ENCODE measurements at places on chromosomes 3 and 15.

GRCh38 chr3:141940194-141940776 is 63.8 kb downstream of the ATP1B3 start:
- no peak for DNase-seq

GRCh38 chr3:141070727-141071357 is 19.7 kb downstream of the SPSB4 start:
- no peak for DNase-seq

- no peak for DNase-seq
These were observed 191.6 kb downstream of the GREM1 start for GRCh38 chr15:32909431-32909830.

- DNase-seq, result no peak
These were observed 60.9 kb downstream of the NCEH1 start for GRCh38 chr3:172649987-172650386.

DNA sequence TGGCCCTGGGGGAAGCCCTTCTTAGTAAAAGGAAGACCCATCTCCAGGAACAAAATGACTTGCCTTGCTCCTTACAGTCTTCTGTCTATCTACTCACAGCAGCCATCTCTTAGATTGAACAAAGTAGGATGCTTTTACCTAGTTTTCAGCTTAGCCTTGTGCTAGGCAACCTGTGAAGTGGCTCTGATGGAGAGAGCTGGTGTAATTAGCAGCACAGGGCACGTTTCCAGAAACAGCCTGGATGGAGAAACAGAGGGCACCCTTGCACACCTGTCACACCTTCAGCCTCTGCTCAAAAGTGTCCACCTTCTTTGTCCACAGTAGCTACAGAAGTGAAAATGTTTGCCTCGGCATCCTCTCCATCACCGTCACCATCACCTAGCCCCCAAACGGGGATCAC is 292.9 kb downstream of the RORA start:
- no peak for DNase-seq

DNA sequence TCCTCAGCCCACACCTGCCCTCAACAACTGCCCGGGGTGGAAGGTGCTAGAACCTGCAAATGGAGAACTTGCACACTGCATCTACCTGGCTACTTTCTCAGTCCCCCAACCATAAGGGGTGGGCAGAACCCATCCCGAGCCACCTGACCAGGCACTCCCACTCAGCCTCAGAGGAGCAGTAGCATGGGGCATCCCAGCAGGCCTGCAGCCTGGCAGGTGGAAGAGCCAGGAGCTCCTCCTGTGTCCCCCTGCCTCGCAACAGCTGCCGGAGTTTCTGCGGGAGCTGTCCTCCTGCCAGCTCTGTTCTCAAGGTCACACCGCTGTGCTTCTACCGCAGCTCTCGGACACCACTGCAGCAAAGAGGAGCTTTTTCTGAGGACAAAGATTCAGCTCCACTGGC is 27.5 kb downstream of the RAB6B start:
- no peak for DNase-seq

- DNase-seq, result no peak
These were observed 220.2 kb upstream of the LRTM1 start for GRCh38 chr3:55147856-55148720.

GRCh38 chr15:77589839-77590238 is 42.9 kb downstream of the LINGO1 start:
- DNase-seq, result no peak

- DNase-seq, result no peak
These were observed 147.5 kb upstream of the STRIT1 start for GRCh38 chr3:155441026-155441425.

DNA sequence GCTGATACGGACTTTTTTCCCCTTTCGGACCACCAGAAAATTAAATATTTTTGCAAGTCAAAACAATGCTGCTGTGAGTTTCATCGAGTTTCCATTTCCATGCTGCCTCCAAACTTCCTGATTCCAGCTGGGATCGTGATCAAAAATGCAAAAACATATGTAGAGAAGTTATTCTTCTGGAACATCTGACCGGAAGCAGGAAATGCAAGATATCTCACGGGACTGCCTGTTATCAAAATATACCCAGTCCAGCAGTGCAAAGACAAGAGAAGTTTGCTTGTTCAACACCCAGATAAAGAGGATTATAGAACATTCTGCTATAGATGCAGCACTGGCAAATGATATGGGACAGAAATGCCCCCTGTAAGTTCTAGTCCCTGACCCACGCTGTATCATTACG is 726.7 kb upstream of the NR2F2 start:
- no peak for DNase-seq

- DNase-seq, result no peak
These were observed 1001.3 kb downstream of the PLOD2 start for GRCh38 chr3:145159640-145160039.

DNA sequence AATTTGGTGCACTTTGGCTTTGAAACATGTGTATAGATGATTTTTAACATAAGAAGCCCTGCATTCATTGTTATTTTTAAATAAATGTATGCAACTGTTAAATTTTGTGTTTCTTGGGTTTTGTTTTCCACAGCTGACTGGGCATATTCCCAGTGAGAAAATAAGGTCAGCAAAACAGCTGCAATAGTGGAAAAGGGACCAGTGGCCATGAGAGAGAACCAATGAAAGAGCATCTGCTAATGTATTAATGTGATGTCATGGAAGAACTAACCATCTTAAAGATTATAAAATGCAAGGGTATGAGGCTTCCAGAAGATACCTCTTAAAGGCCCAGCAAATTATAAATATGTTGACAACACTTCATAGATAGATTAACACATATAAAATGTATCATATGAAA is 31.0 kb upstream of the KBTBD12 start:
- DNase-seq, result no peak

DNA sequence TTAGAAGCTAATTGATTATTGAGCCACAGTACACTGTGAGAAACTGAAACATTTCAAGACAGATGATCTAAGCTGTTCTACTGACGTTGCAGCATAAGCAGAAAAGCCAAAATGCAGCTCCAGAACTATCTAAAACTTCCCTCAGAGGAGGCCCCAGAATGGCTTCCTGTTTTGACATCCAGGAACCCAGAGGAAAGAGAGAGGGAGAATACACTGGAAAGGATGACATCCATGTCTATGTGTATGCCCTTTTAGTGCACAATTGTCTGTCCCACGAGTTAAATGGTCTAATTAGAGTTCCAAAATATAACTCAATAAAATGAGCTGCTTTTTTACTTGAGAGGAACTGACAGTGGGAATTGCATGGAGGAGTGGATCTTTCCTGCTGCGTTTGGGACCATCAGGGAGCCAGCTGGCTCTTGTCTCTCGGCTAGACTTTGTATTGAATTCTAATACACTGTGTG is 688.1 kb downstream of the ZNF385D start:
- no peak for DNase-seq

GRCh38 chr3:64242435-64242834 is 17.2 kb upstream of the PRICKLE2 start:
- no peak for DNase-seq

GRCh38 chr15:66711862-66712261 is 9.8 kb downstream of the SMAD6 start:
- no peak for DNase-seq

DNA sequence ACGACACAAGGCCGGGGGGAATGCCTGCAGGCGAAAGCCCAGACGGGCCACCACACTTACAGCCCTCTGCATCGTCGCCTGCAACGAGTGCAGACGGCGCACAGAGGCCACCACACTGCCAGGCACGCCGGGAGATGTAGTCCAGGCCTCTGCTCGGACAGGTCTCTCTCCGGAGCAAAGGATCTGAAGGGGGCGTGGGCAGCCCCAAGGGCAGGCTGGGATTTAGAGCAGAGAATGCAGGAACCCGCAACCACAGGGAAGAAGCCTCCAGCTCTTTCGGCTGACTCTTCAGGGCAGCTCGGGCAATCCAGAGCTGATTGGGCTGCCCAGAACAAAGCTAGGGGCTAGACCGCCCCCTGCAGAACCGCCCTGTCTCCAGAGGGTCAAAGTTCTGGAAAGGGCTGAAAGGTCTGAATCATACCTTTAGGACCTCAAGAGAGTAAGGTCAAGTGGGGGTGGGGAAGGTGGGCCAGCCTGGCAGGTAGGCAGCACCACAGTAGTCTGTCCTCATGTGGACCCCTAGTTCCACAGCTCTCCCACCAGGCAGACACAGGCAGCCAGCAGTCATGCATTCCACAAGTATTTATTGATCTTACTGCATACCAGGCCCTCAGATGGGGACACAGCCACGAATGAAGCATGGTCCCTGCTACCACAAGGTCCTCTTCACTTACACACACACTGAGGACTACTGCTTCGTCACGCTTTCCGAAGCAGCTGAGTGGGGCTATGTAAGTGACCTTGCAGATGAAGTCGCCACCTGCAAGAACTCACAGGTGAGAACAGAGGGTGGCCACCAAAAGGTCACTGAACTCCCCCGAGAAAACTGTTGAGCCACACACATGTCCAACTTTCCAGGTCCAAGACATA is at the start of gene AMT:
Gene AMT, minus strand, starts transcription at position 95 of the 870 bp plus-strand sequence. Its CDS starts 23 bp downstream, at position 72.
- DNase-seq, result no peak

DNA sequence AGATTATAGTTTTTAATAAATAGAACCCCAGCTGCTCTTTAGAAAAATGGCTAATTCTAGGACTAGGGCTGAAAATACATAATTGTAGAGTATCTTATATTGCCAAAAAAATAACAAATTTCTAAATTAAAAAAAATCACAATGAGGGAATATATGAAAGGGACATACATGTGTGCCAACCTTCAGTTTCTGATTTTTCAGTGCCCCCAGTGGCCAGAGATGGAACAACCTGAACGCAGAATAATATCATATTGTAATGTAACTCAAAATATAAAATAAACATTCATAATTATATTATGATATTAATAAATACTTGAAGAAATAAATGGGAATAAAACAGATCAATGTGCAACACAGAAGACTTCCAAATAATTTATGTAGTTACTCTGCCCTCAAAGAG is 460.5 kb downstream of the ZNF385D start:
- peak; percentile 43 for DNase-seq

DNA sequence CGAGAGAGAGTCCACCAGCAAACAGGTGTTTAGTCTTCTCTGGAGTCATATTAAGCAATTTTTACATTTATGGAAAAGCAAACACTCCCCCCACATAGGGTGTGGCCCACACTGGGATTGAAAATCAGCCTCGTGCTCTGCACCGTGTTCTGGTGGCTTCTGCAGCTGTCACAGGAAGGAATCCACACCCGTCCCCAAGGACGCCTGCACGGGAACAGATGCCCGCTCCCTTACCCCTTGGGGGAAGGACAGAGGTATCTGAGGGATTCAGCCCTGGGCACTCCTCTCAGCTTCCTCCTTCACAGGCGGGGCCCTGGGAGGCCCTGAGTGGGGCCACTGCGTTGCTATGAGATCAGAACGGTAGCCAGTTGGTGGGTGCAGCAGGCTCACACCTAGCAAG is 27.8 kb downstream of the LIPC start:
- DNase-seq, result no peak

GRCh38 chr3:183300996-183301562 is 48.0 kb downstream of the B3GNT5 start:
- no peak for DNase-seq

GRCh38 chr3:20842594-20843436 is 656.8 kb upstream of the SGO1 start:
- no peak for DNase-seq

- no peak for DNase-seq
These were observed 116.7 kb downstream of the ADCY5 start for GRCh38 chr3:123332124-123332641.

- DNase-seq, result no peak
These were observed 365.6 kb downstream of the TIGIT start for GRCh38 chr3:114659109-114660061.

DNA sequence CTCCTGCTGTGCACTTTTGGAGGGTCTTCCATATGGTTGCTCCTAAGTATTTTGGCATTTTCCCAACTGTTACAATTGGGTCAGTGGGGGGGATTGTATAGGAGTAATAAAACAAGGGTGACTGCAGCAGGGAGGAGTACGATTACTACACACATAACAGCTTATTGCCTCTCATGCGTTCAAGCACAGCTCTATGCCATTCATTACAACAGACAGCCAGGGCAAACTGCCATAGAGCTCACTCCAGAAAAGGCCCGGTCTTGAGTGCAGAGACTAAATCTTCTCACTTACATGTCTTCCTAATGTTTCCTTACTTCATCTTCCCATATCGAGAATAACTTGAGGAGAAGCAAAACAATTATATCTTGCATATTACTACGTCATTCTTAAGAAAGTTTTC is 1.4 kb upstream of the CHMP2B start:
- DNase-seq, result no peak

DNA sequence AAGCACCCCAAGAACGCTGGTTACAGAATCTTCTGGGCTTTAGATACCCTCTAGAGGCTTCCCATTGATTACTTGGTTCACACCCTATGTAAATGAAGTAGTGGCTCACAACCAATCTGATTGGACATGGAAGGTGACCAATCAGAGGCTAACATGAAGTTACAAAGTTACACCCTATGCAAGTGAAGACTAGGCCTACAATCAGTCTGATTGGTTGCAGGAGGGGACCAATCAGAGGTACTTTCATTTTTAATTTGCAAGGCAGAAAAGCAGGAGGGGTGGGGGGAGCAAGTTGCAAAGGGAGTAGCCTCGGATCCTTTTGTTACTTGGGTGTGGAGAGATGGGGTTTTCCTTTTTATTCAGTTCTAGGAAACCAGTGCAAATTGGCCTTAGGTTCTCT is 11.1 kb upstream of the RTP2 start:
- DNase-seq, result peak; percentile 86

DNA sequence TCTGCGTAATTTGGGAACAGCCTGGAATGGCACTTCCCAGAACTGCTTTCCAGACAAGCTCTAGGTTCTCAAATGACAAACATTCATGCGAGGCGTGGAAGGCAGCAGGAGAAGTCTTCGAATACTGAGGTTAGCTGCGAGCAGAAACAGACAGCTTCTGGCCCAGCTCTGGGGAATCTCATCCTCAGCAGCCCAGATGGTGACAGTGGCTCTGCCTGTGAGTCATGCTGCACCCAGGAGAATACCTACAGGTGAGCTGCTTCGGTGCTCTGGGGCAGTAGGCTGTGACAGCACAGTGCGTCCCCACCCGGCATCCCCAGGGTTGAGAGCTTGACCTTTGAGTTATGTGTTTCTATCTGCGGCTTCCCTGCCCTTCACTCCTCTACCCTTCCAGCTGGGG is 258.6 kb downstream of the KLF13 start:
- no peak for DNase-seq

- DNase-seq, result peak; percentile 61
These were observed 148.4 kb downstream of the B3GALNT1 start for GRCh38 chr3:160956785-160957184.

DNA sequence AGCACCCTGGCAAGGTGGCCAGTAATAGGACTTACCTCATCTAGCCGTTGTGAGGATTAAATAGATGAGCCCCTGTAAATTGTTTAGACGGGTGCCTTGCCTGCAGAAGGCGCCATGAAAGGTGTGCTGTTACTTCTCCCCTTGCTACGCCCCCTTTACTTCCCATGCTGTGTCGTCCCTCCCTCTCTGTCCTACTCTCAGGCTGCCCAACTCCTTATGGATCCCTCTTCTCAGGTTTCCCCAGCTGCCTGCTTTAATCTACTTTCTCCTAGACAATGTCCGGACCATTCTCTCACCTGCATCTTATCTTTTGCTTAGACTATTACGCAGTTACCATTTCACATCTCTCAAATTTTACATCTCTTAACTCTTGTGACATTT is 1.7 kb upstream of the FBXW12 start:
- DNase-seq, result no peak

- no peak for DNase-seq
These were observed 55.7 kb upstream of the GRM7 start for GRCh38 chr3:6805236-6805635.

GRCh38 chr3:42511201-42511600 is 8.8 kb downstream of the VIPR1 start:
- no peak for DNase-seq

- DNase-seq, result no peak
These were observed 226.3 kb downstream of the TAFA4 start for GRCh38 chr3:68706096-68706495.
